ENCODE measurements at places on chromosomes 3 and 15.

- no peak for DNase-seq
These were observed 17.7 kb upstream of the MRPS22 start for GRCh38 chr3:139326131-139326530.

- no peak for DNase-seq
These were observed 9.9 kb downstream of the KY start for GRCh38 chr3:134640872-134641470.

GRCh38 chr3:43095370-43095769 is 10.5 kb downstream of the POMGNT2 start:
- DNase-seq: no peak

GRCh38 chr3:9863058-9863772 is 16.8 kb downstream of the CIDEC start:
- DNase-seq: no peak

DNA sequence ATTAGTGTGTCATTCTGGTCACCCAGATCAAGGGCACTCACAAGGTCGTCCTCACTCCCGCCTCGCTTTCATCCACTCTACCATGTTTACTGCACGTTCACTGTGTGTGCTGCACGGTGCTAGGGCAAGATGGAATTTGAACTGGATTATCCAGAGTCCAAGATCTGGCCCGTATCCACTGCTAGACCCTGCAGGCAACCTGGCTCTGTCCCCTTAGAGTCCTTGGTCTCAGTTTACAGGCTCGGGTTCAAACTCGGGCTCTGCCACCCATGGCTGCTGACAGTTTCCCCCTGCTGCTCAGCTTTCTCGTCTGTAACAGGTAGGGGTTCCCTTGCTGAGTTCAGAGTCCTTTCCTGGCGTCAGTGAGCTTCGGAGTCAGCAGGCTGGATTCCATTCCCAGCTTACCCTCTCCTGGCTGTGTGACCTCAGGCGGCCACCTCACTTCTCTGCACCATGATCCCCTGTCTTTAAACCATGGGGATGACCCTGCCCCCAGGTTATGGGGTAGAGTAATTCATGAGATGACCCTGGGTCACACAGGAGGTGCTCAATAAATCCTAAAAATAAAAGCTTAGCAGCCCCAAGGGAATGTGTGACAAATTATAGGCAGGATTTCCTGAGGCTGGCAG is 79.6 kb upstream of the SLC6A6 start:
- DNase-seq: no peak

DNA sequence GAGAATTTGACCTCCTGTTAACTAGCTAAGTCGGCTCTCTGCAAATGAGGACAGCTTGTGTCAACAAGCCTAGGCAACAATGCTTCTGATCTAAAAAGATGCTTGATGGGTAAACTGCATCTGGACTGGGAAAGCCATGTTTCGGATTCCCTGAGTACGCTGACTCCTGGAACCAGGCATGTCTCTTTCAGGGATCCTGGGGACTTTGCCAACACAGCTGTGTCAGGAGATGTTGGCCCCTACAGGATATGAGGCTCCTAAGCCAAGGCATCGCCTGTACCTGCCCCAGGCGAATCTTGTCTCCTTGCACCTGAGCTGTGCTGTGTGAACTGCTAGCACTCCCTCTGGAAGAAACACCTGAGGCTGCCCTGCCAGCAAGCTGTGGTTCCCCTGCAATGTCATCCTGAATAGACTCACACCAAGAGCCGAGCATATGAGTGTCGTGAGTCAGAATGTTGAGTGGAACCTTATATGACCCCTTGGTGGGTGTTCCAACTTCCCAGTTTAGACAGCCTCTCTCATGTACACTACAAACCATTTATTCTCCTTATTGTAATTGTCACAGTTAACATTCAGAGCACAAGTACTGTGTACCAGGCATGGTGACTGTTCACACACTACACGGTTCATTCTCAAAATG is 17.0 kb downstream of the EOGT start:
- no peak for DNase-seq

DNA sequence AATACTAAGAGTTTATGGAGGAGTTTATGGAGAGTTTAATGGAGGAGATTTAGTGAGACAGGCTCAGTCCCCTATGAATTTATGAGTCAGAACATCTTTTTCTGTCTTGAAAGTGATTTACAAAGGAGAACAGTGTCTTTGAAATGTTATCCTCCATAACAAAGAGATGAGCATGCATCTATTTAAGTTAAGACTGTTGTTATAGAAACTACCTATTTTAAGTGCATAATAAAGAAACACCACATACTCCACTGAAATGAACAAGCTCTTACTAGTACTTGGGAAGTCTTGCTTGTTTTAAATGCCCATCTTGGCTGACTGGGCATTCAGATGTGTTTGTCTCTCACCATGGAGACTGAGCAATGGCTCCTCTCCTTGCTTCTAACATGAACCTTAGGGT is 118.7 kb upstream of the ACP3 start:
- DNase-seq: no peak

Data from stimulated activated CD4-positive, alpha-beta T cell treated with anti-CD3 and anti-CD28 coated beads, TNF-alpha, amount 100 ng/mL, for 1 hour (primary cell).